ENCODE measurements at places on chromosomes 6 and 20.

- no peak for DNase-seq
Measured at GRCh38 chr20:59820204-59821041, 113.0 kb downstream of the SYCP2 start.

DNA sequence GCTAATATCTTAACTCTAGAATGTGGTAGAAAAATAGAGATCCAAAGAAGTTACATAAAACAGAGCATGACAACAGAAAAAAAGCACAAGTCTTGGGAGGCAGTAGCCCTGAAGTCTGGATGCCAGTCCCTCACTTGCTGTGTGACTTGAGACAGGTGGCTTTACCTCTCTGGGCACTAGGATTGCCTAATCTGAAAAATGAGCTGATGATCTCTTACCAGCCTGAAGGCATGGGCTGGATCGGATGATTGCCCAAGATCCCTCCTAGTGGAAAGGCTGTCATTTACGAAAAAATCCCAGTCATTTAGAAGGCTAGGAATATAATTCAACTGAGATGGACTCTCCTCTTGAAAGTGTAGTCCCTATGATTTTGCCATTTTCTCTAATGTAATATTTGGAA, 10.9 kb upstream of the GCM1 start:
- DNase-seq = no peak

DNA sequence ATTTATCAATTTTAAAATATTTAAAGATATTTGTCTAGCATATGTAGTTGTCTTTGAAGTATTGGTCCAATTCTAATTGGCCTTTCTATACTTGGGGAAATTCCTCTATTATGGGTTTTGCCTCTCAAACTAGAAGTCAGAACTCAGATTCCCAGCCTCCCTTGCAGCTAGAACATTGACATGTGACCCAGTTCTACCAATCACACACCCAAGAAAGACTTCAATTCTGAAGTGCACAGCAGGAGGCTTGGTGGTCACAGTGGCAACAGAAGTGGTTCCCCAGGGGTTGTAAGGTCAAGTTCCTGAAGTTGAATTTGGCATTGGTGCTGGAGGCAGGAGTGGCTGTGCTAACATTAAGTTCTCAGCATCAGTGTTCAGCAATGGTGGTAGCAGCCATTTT, 14.8 kb upstream of the FKBP5 start:
- no peak for DNase-seq

DNA sequence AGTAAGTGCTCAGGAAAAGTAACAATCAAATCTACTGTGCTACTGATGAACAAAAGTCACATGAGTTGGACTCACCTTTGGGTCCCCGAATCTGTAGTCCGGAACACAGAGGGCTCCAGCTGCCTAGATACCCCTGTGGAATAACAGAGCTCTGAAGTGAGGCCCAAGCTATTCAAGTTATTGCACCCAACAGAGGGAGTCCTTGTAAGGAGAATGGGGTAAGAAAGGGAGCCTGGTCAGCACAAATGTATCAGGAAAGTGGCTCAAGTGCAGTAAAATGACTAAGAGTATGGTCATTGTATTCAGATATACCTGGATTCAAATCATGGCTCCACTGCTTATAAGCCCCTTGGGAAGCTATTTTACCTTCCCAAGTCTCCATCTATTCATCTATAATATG, 20.9 kb downstream of the EDN1 start:
- no peak for DNase-seq

DNA sequence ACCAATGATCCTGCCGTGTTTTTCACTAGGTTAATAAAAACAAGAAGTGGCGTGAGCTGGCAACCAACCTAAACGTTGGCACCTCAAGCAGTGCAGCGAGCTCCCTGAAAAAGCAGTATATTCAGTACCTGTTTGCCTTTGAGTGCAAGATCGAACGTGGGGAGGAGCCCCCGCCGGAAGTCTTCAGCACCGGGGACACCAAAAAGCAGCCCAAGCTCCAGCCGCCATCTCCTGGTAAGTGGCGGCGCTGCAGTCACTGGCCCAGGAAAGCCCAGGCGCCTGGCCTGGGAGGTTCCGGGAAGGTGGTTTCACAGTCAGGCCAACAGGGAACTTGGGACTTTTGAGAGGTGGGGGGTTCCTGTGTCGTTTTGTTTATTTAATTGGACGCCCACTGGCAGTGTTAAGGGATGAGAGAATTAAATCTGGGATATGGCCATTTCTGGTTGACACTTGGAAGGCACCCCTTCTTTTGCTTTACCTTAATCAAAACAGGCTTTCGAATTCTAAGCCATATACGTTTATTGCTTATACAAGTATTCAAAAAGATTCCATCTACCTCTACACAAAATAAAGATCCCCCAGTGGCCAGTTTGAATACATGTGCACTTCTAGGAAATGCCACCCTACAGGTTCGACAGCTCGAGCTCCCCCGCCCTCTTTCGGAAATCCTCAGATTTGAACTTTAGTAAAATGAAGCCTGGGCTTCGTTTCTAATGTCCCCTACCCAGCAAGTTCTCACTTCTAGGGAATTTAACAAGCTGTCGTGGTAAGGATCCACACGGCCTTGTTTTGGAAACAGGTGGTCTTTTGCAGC, 138.9 kb downstream of the TMEM242 start:
- peak; percentile 64 for DNase-seq

Data from CD8-positive, alpha-beta T cell (primary cell).